ENCODE measurements at places on chromosomes 2 and 18.
A peak's percentile ranks its signal among the peaks of the same experiment; 100 is the strongest.

- peak; percentile 62 for DNase-seq
Observed at GRCh38 chr2:204664708-204665121, 119.4 kb downstream of the PARD3B start.

DNA sequence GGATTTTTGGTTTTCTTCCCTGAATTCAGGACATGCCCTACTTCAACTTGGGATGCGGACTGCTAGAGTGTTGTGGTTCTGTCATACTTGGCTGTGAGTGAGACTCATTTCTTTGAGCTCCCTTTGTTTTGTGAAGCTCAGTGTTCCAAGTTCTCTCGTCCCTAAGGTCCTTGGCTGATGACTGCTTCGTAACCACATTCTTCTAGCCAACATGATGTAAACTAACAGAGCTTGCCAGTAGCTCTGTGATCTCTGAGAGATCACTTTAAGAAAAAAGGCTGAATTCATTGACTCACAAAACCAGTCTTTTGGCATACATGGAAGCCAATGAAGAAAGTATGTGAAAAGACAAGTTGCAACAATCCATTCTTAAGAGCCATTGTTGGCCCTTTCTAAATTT lies 96.9 kb upstream of the MSTN start:
- no peak for DNase-seq

GRCh38 chr2:212477571-212477970 lies 61.0 kb downstream of the ERBB4 start:
- no peak for DNase-seq

GRCh38 chr2:76008001-76008702 lies 297.4 kb upstream of the GCFC2 start:
- DNase-seq: no peak

GRCh38 chr2:141630407-141630930 lies 500.3 kb downstream of the LRP1B start:
- no peak for DNase-seq

DNA sequence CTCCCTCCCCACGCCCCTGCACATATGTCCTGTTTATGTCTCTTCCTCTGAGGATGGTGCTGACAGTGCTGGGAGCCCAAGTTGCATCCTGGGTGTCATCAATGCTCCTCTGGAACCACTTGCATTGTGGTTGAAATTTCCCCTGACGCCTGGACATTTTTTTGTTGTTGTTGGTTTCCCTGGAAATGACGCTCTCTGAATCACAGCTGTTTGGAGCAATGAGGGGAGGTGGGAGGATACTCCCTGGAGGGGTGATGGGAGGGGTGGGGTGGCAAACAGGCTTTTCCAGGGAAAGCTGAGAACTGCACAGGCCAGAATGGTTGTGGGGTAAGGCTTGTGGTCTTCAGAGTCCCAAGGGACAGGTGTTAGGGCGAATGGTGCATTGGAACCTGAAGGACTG lies 29.6 kb downstream of the CELF4 start:
- no peak for DNase-seq

GRCh38 chr2:69171116-69171896 lies 158.3 kb downstream of the ANTXR1 start:
- no peak for DNase-seq

- no peak for DNase-seq
Observed at GRCh38 chr18:59220164-59220783, 316 bp downstream of the GRP start.

DNA sequence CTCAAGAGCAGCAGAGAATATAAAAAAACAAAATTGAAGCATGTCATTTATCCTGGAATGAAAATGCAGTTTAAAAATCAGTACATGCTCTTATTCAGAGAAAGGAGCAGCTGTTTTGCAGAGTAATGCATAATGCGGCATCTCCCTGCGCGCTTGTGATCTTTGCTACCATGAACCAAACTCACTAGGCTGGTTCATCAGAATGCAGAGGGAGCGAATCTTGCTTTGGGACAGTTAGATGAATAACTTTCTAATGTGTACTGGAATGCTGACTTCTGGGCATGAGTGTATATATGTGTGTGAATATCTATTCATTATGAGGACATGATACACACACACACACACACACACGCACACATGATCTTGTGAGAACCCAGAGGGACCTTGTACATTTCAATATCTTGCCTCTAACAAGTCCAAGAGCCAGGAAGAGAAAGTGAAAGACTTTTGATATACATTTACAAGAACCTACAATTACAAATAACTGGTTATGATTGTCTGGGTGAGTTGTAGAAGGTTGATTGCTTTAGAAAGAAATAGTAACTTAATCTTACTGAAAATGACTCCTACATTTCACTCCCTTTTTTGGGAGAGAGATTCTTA lies 54.1 kb upstream of the THOC1 start:
- DNase-seq: no peak

GRCh38 chr2:137706786-137707613 lies 257.3 kb upstream of the HNMT start:
- DNase-seq: no peak
